ENCODE measurements at places on chromosomes 4 and X.

DNA sequence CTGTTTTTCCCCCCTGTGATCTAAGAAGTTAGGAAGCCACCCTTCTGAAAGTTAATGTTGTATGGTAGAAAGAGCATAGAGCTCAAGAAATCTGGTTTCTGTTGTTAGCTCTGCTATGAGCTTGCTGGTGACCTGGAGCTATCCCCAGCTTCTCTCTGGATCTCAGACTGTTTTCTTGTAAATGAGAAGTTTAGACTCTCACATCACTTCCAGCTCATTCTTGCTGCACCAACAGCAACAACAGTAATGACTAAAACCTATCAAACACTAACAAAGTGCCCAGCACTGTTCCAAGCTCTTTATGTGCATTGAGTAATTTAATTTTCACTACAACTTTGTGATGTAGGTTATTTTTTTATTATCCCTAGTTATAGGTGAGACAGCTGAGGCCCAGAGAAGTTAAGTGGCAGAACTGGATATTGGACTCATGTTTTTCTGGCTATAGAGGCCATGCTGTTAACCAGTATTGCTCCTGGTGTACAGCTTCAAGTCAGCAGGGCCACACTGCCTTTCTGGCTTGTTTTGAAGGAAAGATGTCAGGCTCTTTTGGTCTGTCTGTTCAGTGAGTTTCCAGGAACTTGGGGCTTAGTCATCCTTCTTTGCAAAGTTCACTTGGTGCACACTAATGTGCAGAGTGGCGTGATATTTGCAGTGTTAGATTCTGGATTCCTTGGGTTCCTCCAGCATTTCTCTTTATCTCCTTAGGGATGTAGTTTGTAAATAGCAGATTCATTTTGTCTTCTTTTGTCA, 27.8 kb upstream of the TMEM164 start:
- no peak overlapping the region for H3K4me3 ChIP-seq
- H3K27me3 ChIP-seq, result peaks cover 2% of the 10 kb centered on the region
- DNase-seq, result peak; percentile 9
- H3K27ac ChIP-seq, result peak overlapping the region; percentile 68
- H3K4me1 ChIP-seq, result peaks cover 9% of the 10 kb centered on the region

GRCh38 chrX:72306085-72306801, 529 bp upstream of the CITED1 start:
- peaks cover 47% of the 10 kb centered on the region for H3K27me3 ChIP-seq
- H3K4me3 ChIP-seq, result peak overlapping the region; percentile 69
- H3K4me1 ChIP-seq, result peaks cover 24% of the 10 kb centered on the region

DNA sequence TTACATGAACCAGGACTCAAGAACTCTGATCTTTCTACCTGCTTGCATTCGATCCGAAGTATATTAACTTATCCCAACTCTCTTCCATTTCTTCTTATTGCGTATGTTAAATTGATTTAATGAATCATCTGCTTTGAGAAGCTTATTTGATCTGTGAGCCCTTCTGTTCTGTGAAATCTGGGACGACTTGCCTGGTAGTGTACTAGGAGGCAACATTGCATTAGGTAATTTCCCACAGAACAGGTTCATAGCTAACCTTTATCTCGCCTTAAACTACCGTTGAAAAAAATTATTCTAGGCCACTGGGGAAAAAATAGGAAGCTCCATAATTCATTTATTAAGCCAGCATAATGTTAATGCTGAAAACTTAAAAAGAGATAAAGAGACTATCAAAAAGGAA, 67.2 kb upstream of the MAB21L2 start:
- no peak overlapping the region for H3K27ac ChIP-seq
- no peak for DNase-seq
- H3K36me3 ChIP-seq, result peaks cover 21% of the 10 kb centered on the region
- no peaks in the 10 kb centered on the region for H3K27me3 ChIP-seq
- no peak overlapping the region for H3K4me3 ChIP-seq

- H3K27ac ChIP-seq, result no peak overlapping the region
- H3K36me3 ChIP-seq, result peaks cover 4% of the 10 kb centered on the region
- H3K4me1 ChIP-seq, result no peaks in the 10 kb centered on the region
- no peaks in the 10 kb centered on the region for H3K27me3 ChIP-seq
- DNase-seq, result no peak
- no peak overlapping the region for H3K4me3 ChIP-seq
These were observed 37.8 kb downstream of the SPCS3 start for GRCh38 chr4:176357359-176358082.

GRCh38 chrX:134636851-134637250, 21.4 kb downstream of the PLAC1 start:
- no peak for DNase-seq
- H3K27me3 ChIP-seq, result peaks cover 26% of the 10 kb centered on the region
- H3K36me3 ChIP-seq, result no peaks in the 10 kb centered on the region
- H3K27ac ChIP-seq, result no peak overlapping the region
- H3K4me3 ChIP-seq, result no peak overlapping the region

DNA sequence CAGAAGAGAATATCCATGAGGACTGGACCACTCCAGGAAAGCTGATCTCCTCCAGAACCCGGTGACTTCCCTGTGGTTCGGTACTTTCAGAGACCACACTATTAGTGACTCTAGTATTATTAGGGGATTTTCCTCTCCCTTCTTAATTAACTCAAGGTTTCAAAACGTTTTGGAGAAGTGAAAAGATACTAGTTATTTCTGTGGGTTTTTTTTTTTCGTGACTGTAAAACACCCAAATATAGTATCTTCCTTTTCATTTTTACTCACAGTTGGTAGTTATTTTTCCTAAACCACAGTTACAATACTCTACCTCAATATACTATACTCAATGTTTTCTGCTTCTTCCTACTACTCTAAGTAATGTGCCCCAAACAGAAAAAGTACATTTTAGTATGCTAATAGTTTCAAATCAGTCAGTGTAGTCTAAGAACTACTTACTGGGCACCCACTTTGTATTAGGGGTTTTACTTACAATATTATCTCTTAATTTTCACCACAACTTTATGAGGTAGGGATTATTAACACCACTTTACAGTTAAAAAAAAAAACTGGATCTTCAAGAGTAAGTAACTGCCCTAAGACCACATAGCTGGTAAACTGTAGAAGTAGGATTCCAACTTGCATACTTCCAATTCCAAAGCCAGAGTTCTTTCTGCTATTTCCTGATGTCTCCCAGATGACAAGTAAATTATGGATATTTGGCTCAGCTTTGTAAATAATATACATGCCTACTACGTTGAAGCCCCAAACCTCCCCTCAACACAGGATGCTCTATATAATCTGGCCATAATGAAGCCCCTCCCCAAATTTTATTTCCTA, 45.0 kb downstream of the SLC9A7 start:
- peaks cover 2% of the 10 kb centered on the region for H3K36me3 ChIP-seq
- DNase-seq, result no peak
- H3K27ac ChIP-seq, result peak overlapping the region; percentile 82
- no peak overlapping the region for H3K4me3 ChIP-seq
- no peaks in the 10 kb centered on the region for H3K27me3 ChIP-seq

- H3K36me3 ChIP-seq, result no peaks in the 10 kb centered on the region
- DNase-seq, result no peak
- no peaks in the 10 kb centered on the region for H3K27me3 ChIP-seq
- no peak overlapping the region for H3K4me3 ChIP-seq
- no peak overlapping the region for H3K27ac ChIP-seq
These were observed 28.2 kb upstream of the GPR78 start for GRCh38 chr4:8552024-8552423.

DNA sequence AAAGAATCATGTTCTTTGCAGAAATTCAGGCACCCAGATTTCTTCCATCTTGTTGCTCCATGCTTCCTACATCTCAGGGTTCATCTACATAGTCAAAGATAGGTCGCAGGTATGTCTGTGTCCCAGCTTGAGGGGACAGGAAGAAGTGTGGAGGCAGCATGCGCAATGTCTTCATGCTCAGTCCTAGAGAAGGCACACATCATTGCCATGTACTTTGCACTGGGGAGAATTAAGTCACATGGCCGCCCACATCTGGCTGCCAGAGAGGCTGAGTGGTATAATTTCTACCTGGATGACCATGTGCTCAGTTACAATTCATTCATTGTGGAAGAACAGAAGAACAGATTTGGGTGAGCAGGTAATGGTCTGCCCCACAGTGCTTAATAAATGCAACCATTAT, 54.1 kb downstream of the GAB1 start:
- no peaks in the 10 kb centered on the region for H3K4me1 ChIP-seq
- H3K36me3 ChIP-seq, result no peaks in the 10 kb centered on the region
- DNase-seq, result no peak
- H3K27ac ChIP-seq, result no peak overlapping the region
- H3K4me3 ChIP-seq, result no peak overlapping the region

- H3K27me3 ChIP-seq, result peaks cover 6% of the 10 kb centered on the region
- DNase-seq, result no peak
- no peak overlapping the region for H3K27ac ChIP-seq
- H3K4me1 ChIP-seq, result no peaks in the 10 kb centered on the region
These were observed 12.6 kb upstream of the SLC10A4 start for GRCh38 chr4:48470570-48470969.
